ENCODE measurements at places on chromosomes 5 and 9. TPM values are rescaled to one million over a fixed set of nuclear protein-coding genes. Genes with fewer than 3 reads are reported as not detected.

DNA sequence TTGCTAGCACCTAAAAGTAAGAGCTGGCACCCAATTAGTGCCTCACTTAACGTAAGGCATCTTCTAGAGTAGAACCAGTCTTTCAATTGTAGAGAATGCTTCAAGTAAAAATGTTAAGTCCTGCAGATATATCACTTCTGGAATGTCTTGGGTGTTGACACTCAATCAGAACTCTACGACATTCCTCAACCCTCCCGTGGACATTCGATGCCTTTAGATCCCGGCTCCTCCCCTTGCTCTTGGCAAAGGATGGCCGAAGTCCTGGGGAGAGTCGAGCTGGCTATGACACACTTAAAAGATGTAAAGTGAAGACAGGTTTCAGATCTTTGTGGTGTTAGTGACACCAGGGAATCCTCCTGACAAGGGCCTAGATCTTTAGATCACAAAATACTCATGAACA is 87.5 kb upstream of the ERCC6L2 start:
- DNase-seq: peak; percentile 34

The COL5A1 gene
- total RNA-seq: 15.2 TPM

The ADRA1B gene
- 6.0 TPM for total RNA-seq

The CDH9 gene
- total RNA-seq: not detected

The ZNF300 gene
- 3.7 TPM for total RNA-seq
